ENCODE measurements at places on chromosomes 7 and 10.

DNA sequence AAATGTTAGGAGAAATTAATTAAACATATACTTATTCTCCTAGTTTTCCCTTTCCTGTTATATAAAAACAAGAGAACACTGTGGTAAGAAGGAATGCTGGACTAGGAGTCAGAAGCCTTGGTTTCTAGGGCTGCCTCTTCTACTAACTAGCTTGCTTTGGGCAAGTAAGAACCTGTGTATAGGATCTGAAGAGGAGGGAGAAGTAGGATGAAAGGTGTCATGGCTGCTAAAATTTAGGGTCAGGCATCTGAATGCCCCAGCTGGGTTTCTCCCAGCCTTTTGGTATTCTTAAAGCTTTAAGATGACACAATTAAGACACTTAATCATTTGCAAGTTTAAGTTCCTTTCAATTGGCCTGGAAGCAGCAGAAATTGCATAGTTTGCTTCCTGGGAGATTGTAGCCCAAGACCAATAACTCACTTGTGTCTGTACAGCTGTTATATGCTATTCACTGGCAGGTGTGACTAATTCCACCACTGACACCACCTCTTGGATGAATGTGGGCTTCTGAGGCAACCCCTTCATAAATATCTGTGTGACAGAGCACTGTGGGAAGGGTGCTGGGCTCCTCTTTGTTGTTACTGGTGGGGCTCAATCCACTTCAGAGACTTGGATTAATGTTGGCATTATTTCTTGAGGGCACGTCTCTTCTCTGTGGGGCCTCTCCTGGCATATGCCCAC is 137.2 kb downstream of the LRMDA start:
- DNase-seq: no peak

- DNase-seq: no peak
These were observed 50.2 kb downstream of the APBB1IP start for GRCh38 chr10:26488344-26488743.

- DNase-seq: no peak
These were observed 237.8 kb downstream of the ZWINT start for GRCh38 chr10:56123247-56123646.

- no peak for DNase-seq
These were observed 210.2 kb downstream of the MDFIC start for GRCh38 chr7:115132096-115132495.

DNA sequence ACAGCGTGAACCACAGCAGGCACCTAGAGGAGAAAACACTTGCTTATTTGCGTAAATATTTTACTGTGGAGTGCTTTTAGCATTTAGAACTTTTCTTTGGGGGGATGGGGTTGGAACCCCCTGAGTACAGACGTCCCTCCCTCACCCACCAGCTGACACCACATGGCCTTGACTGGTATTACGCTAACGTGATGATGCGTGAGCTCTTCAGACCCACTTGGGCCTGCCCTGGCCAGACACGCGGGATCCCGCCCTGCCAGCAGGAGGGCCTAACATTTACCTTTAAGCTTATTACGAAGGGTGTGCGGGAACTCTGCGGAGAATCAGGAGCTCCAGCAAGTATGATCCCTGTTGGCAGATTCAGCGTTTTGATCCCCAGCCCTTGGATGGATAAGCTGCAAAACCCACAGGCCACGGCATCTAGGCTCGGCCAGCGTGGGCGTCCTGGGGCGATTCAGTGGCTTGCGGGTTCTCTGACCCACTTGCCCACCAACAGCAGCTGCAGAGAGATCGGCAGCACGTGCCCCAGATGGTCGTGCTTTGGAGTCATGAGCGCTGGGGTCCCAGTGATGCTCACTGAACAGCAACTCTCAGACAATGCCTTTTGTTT is 545.5 kb upstream of the FOXK1 start:
- no peak for DNase-seq

All from activated CD4-positive, alpha-beta T cell treated with anti-CD3 and anti-CD28 coated beads for 1 hour (primary cell).